ENCODE measurements at places on chromosomes 6 and 20.
A peak's percentile ranks its signal among the peaks of the same experiment; 100 is the strongest.

DNA sequence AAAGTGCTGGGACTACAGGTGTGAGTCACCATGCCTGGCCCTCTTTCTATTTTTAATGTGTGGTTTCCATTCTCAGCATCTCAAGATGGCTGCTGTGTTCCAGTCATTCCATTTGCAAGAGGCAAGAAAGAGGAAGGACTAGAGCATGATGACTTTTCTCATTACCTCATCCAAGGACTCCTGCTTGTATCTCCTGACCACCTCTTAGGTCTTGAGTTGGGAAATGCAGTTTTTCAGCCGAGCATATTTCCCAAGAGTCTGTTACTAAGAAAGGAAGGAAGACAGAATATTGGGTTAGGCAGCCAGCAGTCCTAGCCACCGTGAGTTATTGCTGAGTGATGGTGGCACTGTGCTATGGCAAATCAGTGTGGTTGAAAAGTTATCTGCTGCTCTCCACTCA is 108.4 kb upstream of the INSM1 start:
- H3K4me1 ChIP-seq = no peaks in the 10 kb centered on the region
- no peaks in the 10 kb centered on the region for H3K36me3 ChIP-seq
- H3K4me3 ChIP-seq = no peak overlapping the region
- DNase-seq = no peak
- no peak overlapping the region for H3K27ac ChIP-seq

DNA sequence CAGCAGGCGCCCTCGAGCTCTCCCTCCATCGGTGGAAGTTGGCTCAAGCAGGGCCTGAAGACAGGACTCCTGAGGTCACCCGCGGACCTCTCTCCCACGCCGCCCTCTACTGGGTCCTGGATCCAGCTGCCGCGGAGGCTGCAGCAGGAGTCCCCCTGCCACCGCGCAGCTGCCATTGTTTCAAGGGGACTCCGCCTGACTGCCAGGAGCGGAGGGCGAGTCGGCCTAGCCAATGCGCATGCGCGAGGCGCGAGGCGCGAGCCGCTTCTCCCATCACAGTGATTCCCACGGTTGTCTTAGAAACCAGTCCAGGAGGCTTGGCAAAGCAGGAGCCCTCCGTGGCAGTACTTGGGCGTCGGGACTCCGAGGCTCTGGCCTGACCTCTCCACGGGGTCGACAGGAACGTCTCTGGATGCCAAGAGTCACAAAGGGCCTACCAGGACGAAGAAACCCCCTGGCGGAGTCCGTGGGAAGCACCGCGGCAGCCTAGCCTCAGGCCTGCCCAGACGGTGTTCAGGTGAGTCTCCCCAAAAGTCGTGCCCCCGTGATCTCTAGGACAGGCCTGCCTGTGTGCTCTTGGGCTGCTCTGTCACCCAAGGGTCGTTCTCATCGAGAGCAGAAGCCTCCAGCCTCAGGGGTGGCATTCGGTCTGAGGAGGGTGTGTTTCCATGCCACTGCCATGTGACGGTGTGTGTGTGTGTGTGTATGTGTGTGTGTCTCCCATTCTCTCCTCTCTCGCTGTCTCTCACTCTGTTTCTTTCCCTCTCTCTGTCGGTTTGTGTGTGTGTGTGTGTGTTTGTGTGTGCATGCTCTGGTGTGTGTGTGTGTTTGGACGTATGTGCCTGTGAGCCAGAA is 290.6 kb upstream of the ZNF337 start:
- peak overlapping the region; percentile 34 for H3K4me3 ChIP-seq
- no peak for DNase-seq
- no peak overlapping the region for H3K27ac ChIP-seq
- H3K4me1 ChIP-seq = peaks cover 9% of the 10 kb centered on the region

DNA sequence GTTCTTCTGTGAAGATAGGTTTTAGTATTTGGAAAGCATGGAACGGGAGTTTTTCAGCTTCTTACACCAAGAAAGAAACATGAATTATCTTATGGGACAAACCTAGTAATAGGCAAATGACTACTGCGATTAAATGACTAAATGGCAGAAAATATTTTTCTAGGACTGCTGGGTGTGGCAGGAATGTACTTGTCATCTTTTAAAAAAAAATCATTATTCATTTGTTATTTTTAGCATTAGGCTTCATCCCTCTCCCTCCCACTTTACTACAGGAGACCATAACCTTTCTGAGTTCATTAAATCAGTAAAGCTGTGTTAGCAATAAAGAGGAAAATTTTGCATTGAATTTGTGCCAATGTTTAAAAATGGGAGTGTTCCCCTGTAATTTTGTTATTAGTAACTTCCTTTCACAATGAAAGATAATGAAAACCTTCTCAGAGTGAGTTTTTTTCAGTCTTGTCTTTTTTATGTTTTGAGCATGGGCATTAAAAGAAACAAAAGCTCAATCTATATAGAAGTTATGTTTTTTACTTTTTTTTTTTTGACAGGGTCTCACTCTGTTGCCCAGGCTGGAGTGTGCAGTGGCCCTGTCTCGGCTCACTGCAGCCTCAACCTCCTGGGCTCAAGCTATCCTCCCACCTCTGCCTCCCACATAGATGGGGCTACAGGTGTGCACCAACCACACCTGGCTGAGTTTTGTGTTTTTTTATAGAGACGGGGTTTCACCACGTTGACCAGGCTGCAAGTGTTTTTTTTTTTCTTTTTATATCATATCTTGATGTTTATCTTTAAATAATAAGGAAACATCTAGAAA is 105.6 kb upstream of the CLDN20 start:
- peaks cover 7% of the 10 kb centered on the region for H3K4me1 ChIP-seq
- no peak for DNase-seq
- no peak overlapping the region for H3K4me3 ChIP-seq
- no peaks in the 10 kb centered on the region for H3K27me3 ChIP-seq
- H3K27ac ChIP-seq = no peak overlapping the region

- no peaks in the 10 kb centered on the region for H3K27me3 ChIP-seq
- peaks cover 7% of the 10 kb centered on the region for H3K4me1 ChIP-seq
- DNase-seq = no peak
- no peak overlapping the region for H3K4me3 ChIP-seq
- H3K27ac ChIP-seq = no peak overlapping the region
- no peaks in the 10 kb centered on the region for H3K36me3 ChIP-seq
Measured at GRCh38 chr20:3165473-3166337, 6.0 kb upstream of the FASTKD5 start.

DNA sequence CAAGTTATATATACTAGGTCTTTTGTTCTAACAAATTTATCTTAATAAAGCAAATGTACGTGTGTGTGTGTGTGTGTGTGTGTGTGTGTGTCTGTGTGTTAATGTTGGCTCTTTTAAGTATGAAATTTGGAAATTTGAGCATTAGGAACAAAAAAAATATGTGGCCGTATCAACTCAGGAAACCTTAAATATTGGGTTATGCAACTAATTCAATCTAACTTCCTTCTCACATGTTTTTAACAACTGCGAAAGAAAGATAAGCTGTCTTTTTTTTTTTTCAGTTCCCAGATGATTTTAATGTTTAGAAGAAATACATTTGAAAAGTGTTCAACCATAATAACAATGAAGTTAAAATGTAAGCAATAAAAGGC is 616.4 kb upstream of the ARID1B start:
- DNase-seq = no peak
- no peaks in the 10 kb centered on the region for H3K36me3 ChIP-seq
- H3K4me1 ChIP-seq = peaks cover 13% of the 10 kb centered on the region
- H3K4me3 ChIP-seq = no peak overlapping the region
- no peaks in the 10 kb centered on the region for H3K27me3 ChIP-seq
- H3K27ac ChIP-seq = no peak overlapping the region

- H3K36me3 ChIP-seq = no peaks in the 10 kb centered on the region
- H3K27ac ChIP-seq = no peak overlapping the region
- H3K4me1 ChIP-seq = no peaks in the 10 kb centered on the region
- no peaks in the 10 kb centered on the region for H3K27me3 ChIP-seq
Measured at GRCh38 chr20:38197619-38198018, 32.5 kb upstream of the TGM2 start.

- no peak for DNase-seq
- no peaks in the 10 kb centered on the region for H3K4me1 ChIP-seq
- H3K36me3 ChIP-seq = no peaks in the 10 kb centered on the region
- no peaks in the 10 kb centered on the region for H3K27me3 ChIP-seq
- H3K4me3 ChIP-seq = no peak overlapping the region
Measured at GRCh38 chr6:72080260-72080941, 194.1 kb downstream of the RIMS1 start.
